ENCODE measurements at places on chromosomes 12 and 14.

GRCh38 chr12:10131111-10131690 lies 1.2 kb upstream of the CLEC7A start:
- DNase-seq = no peak

DNA sequence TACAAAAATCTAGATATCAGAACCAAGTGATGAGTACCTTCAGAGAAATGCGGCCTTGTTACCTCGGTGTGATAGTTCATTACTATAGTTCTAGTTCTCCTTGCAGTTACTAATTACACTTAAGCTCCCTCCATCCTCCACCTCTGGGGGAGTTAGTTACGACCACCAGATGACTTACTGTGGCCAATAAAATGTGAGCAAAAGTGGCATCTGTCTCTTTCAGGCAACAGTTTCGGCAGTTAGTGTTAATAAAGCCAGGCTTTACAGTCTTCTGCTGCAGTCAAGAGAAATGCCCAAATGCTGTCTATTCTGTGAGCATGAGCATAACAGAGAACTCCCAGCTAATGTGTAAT lies 6.0 kb downstream of the TXNDC16 start:
- DNase-seq = no peak

DNA sequence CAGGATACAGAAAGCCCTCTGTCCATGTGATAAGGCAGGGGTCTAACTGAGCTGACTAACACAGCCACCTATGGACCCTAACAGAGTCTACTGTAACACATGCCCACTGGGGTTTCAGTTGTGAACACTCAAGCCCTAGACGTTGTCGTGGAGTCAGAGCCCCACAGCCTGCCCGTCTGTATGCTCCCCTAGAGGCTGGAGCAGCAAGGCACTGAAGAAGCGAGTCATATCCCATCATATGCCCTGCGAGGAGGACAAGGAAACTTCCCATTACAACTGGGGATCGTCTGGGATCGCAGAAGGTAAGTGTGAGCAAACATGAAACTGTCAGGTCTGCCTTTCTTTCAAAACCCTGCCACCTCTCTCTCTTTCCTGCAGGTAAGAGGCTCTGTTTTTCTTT lies 138.1 kb downstream of the GPR65 start:
- DNase-seq = no peak

- DNase-seq = no peak
These were observed 623.3 kb upstream of the FOXG1 start for GRCh38 chr14:28143316-28143715.

GRCh38 chr12:119447618-119448017 lies 113.1 kb downstream of the CCDC60 start:
- DNase-seq = no peak

GRCh38 chr14:54920052-54920451 lies 17.4 kb upstream of the GCH1 start:
- DNase-seq = no peak
